Activated T-helper 2 cell treated with anti-CD3 and anti-CD28 coated beads, Interferon-gamma antibody, Interleukin-2, Interleukin-4, amounts not matched to agents 10 μg/mL and 5 μg/mL and 100 μg/mL, durations not matched to agents 14 hours and 24 hours and 36 hours (primary cell): ENCODE measurements at places on chromosomes 16 and 17.

DNA sequence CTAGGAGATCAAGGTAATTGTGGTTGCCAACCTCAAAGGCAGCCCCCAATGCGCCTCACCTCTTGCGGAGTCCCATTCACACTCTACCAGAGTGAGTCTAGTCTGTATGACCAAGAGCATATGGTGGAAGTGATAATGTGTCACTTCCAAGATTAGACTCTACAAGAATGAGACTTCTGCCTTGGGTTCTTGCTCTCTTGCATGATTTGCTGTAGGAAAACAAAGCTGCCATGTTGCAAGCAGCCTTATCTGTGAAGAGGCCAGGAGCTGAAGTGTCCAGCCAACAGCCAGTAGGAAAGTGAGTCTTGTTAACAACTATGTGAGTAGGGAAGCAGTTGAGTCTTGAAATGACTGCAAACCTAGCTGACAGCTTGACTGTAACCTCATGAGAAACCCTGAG lies 3.4 kb downstream of the TERF2 start:
- no peak overlapping the region for H3K4me3 ChIP-seq
- H3K27ac ChIP-seq: no peak overlapping the region
- peaks cover 28% of the 10 kb centered on the region for H3K4me1 ChIP-seq
- no peak for DNase-seq

DNA sequence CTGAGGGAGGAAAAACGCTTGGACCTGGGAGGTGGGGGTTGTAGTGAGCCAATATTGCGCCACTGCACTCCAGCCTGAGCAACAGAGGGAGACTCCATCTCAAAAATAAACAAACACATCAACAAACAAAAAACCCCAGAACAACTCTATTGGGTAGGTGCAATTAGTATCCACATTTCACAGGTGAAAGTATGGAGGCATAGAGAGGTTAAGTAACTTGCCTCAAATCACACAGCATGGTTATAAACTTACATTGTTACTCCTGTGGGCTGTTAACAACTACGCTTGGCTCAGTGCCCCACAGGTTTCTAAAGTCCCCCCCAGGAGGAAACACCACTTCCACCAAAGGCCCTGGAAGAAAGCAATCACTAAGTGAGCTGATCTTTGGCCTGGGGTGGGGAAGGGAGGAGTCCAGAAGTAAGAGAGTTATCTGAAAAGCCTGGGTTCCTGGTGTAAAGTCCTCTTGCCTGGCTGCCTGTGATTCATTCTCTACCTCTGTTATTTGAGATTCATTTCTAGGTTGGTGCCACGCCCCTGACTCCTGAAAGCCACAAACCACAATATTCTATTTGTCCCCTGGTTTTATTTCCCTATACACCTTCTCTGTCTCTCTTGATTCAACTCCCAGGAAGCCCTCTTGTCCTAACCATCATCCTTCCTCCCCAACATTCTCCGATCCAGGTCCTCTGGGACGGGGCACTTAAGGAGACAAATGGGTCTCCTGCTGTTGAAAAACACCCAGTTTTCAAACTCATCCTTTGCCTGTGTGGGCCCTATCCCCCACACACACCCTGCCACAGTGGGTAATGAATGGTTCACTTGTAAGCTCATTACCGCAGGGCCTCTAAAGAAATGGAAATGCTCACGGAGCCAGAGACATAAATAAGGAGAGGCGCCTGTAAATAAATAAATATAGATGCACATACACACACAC lies 195.4 kb downstream of the XYLT1 start:
- no peak overlapping the region for H3K4me3 ChIP-seq
- H3K36me3 ChIP-seq: peaks cover 4% of the 10 kb centered on the region
- peaks cover 6% of the 10 kb centered on the region for H3K27me3 ChIP-seq
- peak; percentile 9 for DNase-seq
- H3K4me1 ChIP-seq: peaks cover 55% of the 10 kb centered on the region
- H3K27ac ChIP-seq: peak overlapping the region; percentile 3

DNA sequence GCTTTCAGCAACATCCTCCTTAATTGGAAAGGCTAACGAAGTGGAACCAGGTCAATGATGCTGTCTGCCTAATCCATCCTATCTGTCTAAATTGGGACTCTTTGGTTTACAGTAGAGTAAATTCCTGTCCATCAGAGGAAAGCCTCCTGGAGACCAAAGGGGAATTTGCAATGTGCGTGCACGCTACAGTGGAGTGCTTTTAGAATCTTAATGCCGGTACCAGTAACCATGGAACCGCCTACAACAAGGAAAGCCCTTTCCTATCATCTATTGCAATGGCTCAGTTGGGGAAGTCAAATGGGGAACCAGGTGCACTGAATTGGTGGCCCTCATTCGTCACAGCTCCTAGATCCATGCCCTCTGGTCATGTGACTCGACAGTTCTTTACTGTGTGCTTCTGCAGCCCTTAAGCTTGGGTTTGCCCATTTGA lies 110.1 kb downstream of the XYLT1 start:
- no peak overlapping the region for H3K4me3 ChIP-seq
- no peaks in the 10 kb centered on the region for H3K27me3 ChIP-seq
- no peak for DNase-seq
- H3K36me3 ChIP-seq: peaks cover 35% of the 10 kb centered on the region
- peak overlapping the region; percentile 62 for H3K27ac ChIP-seq

GRCh38 chr17:64787921-64788271 lies 125.8 kb upstream of the SMURF2 start:
- H3K4me3 ChIP-seq: no peak overlapping the region
- H3K4me1 ChIP-seq: peaks cover 12% of the 10 kb centered on the region
- peaks cover 26% of the 10 kb centered on the region for H3K36me3 ChIP-seq
- H3K27ac ChIP-seq: no peak overlapping the region

GRCh38 chr16:88512728-88513696 lies 57.2 kb upstream of the ZC3H18 start:
- no peaks in the 10 kb centered on the region for H3K27me3 ChIP-seq
- H3K4me1 ChIP-seq: no peaks in the 10 kb centered on the region
- no peaks in the 10 kb centered on the region for H3K36me3 ChIP-seq
- no peak overlapping the region for H3K27ac ChIP-seq
- no peak for DNase-seq
- no peak overlapping the region for H3K4me3 ChIP-seq

GRCh38 chr16:65015599-65015998 lies 106.3 kb downstream of the CDH11 start:
- no peaks in the 10 kb centered on the region for H3K27me3 ChIP-seq
- H3K4me1 ChIP-seq: no peaks in the 10 kb centered on the region
- H3K4me3 ChIP-seq: no peak overlapping the region

- H3K36me3 ChIP-seq: peaks cover 8% of the 10 kb centered on the region
- no peak for DNase-seq
- H3K4me3 ChIP-seq: no peak overlapping the region
- H3K27ac ChIP-seq: no peak overlapping the region
- peaks cover 39% of the 10 kb centered on the region for H3K4me1 ChIP-seq
- no peaks in the 10 kb centered on the region for H3K27me3 ChIP-seq
Measured at GRCh38 chr16:85562093-85562786, 50.9 kb upstream of the GSE1 start.

DNA sequence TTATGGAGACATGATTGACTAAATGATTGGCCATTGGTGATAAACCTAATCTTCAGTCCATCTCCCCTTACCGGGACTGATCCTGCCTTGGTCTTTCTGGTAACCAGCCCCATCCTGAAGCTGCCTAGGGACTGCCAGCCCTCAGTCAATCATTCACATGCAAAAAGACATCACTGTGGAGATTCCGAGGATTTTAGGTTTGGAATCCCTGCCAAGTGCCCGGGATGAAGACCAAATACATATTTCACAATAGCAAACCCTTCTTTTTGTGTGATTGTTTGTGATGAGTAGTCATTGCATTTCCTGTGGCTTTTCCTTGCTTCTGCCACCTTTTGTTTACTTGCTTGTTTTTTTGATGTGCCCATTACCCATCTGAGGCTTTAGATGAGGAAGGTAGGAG lies 44.0 kb downstream of the EPN2 start:
- peaks cover 23% of the 10 kb centered on the region for H3K4me1 ChIP-seq
- no peak overlapping the region for H3K4me3 ChIP-seq
- no peak overlapping the region for H3K27ac ChIP-seq
- no peak for DNase-seq
- peaks cover 2% of the 10 kb centered on the region for H3K27me3 ChIP-seq
- peaks cover 6% of the 10 kb centered on the region for H3K36me3 ChIP-seq

DNA sequence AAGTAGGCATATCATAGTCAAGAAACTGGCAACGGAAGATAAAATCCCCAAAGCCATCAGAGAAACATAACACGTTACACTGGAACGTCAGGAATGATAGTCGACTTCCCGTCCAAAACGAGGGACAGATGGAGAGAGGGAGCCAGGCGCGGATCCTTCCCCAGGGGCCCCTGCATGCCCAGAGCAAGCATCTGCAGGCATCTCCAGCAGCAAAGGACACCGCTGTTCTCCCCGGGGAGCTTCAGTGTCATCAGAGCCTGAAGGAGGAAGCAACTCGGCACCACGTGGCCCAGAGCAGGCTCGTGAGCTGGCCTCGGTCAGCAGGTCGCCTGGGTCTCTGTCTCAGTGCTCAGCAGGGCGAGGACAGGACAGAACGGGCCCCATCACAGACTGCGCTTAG lies 50.1 kb downstream of the LMF1 start:
- H3K27me3 ChIP-seq: no peaks in the 10 kb centered on the region
- DNase-seq: no peak
- H3K27ac ChIP-seq: no peak overlapping the region
- peaks cover 10% of the 10 kb centered on the region for H3K36me3 ChIP-seq
- H3K4me1 ChIP-seq: no peaks in the 10 kb centered on the region
